Suppressor macrophage (primary cell): ENCODE measurements at places on chromosomes 12 and 14.

- no peak for DNase-seq
Observed at GRCh38 chr12:27534765-27535161, 10.8 kb downstream of the PPFIBP1 start.

GRCh38 chr12:22437031-22437806 is 102.7 kb upstream of the ST8SIA1 start:
- no peak for DNase-seq

DNA sequence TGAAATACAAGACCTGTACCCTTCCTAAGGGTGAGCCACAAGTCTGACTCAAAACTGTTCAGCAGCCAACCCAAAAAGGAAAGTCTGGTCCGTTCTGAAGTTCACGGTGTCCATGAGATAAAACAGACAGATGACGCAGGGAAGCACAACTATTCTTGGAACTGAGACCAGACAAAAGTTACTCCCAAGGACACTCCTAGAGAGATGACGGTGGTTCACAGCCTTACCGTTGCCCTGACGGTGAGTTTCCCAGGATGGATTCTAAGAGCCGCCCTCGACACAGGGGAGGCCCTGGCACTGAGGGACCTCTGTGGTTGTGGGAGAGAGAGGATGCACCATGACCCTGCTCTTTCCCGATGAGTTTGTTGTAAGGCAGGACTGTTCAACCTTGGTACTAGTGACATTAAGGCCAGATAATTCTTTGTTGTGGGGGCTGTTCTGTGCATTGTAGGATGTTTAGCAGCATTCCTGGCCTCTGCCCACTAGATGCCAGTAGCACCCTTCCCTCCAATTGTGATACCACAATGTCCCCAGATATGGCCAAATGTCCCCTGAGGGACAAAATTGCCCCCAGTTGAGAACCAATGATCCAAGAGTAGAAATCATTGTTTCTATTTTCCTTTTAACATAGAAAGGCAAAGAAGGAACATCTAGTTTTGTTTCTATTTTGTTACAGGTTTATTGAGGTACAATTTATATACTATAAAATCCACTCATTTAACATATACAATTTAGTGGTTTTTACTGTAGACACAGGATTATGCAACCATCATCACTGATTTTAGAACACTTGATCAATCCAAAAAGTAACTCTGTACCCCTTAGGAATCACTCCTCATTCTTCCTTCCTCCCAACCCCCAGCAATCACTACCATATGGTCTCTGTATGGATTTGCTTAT is 23.0 kb downstream of the OR10P1 start:
- DNase-seq, result peak; percentile 71

- DNase-seq, result no peak
Observed at GRCh38 chr12:87678453-87678852, 350.7 kb downstream of the C12orf50 start.

DNA sequence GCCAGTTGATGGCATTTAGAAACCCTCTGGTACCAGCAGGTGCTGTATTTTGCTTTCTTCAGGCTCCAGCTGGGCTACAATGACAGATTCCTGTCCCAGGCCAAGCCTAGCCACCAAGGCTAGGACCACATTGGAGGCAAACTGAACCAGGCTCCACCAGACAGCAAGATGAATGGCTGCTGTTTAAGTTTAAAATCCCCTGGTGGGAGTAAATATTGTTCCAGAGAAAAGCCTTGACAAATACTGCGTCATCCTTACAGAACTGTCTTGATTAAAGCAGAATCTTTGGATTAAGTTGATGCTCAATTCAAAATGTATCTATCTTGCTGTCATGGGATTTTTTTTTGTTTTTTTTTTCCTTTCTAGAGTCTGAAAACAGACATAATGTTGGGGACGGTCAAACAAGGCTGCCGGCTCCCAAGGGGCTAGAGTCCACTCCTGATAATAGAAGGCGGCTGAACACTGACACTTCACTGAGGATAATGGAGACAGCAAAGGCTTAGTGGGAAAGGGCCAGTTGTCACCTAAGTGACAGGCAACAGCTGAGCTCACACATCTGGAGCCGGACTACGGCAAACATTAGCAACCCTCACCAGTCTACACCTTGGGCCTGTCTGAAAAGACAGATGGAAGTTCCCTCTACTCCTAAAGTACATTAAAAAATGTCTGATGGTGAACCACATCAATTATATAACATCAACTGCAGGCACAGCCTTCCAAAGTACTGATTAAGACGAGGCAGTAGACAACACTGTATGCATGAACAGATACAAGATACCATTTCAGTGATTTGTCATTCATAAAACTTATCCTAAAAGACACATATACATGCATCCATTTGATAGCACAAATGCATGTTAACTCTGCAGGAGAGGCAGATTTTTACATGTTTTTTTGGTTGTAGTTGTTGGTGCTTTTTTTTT is 1.7 kb downstream of the PRICKLE1 start:
- no peak for DNase-seq

- no peak for DNase-seq
Observed at GRCh38 chr12:125136702-125137101, 71.5 kb downstream of the AACS start.

- no peak for DNase-seq
Observed at GRCh38 chr12:42447371-42447786, 121.4 kb downstream of the PPHLN1 start.

DNA sequence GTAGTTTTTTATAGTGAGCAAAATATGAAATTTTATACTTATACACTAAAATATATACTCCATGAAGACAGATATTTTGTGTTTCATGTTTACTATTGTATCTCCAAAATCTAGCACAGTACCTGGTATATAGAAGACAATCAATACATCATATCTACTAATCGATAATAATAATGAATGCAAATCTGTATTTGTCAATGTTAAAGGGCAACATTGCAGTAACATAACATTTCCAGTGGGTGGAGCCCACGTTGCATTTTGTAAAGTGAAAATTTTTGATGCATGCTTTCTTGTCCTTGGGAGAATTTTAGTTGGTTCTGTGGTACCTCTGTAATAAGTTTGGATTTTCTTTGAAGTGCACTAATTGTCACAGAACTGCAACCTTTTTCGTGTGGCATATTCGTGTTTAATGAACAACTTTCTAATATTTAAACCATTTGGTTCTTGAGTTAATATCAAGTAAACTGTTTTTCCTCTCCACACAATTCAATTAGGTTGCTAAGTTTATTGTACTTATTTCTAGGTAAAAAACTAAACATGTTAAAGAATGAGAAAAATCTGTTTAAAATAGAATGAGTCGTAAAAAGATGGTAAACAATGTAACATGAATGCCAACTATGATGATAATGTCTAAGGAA is 47.4 kb downstream of the AVPR1A start:
- DNase-seq, result peak; percentile 57
